ENCODE measurements at places on chromosomes 11 and 22.

GRCh38 chr11:75241036-75241905 is 697 bp downstream of the TPBGL start:
- DNase-seq: peak; percentile 79

- DNase-seq: peak; percentile 54
Observed at GRCh38 chr11:64900263-64900678, 16.7 kb downstream of the ATG2A start.

DNA sequence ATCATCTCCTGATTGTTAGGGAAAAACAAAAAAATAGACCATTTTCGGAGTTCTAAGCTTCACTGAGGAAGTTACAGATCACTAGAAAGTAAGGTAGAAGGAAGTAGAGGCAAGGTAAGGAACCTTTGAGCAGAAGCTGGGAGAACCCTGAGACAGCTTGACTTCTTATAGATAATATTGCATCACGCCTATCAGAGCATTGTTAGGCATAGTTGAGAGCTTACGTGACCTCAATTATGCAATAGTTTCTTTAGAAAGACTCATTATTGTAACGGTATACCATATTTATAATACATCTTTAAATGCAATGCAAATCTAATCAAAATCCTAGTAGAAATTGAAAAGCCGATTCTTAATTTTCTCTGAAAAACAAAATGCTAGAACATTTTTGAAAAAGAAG is 4.9 kb downstream of the TBRG1 start:
- DNase-seq: no peak

DNA sequence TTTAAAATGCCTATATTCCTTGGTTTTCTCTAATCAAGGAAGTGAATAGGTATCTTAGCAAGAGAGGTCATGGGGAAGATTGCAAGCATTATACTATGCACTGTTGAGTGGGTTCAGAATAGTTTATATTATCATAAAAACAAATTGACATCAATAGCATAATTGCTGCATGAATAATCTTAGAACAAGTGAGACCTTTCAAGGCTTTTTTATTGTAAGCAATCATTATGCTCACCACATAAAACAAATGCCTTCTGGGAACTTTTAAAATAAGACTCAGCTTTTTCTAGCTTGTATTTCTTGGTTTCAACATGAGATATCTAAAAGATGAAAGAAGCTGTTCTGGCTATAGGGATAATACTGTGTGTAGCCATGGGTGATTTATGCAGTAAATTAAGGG is 135.6 kb upstream of the ZC3H12C start:
- no peak for DNase-seq

GRCh38 chr22:43171607-43172006 is 15.3 kb downstream of the TTLL12 start:
- DNase-seq: no peak
